NCI-H524 treated with DMSO at 0.1 percent for 48 hours (cell line): ENCODE measurements at places on chromosomes 7 and 10.

DNA sequence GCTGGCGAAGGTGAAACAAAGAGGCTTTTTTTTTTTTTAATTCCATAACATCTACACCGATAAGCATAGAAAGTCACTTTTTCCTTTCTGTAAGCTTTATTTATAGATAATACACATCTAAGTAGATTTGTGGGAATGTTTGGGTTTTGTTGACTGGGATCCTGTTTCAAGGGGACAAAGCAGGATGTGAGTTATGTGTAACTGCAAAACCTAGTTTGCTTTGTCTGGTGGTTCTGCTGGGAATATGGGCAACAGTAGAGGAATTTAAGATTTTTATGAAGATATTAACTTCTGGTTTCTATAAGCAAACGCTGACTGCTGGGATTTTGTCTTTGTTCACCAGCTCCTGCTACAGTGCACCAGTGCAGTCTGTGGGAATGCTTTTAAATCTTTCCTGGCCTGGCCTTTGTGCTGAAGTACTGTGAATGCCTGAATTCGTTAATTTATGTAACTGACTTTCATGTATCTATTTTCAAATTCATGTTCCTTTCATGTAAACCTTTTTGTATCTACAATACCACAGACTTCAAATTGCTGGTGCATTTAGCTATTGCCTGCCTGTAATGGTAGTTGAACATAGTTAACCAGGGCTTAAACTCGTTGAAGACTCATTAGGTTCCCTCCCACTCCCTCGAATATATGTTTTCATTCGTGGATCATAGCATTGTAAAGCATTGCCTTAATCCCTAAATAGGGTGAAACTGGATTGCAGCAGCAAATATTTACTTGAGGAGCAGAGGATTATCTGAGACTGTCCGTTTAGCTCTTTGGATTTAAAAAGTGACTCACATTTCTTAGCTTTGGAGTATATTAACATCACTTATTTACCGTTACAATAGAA, 1.5 kb downstream of the KLHL7 start:
- DNase-seq = no peak

GRCh38 chr10:97718659-97719142, 5.2 kb downstream of the MARVELD1 start:
- no peak for DNase-seq

DNA sequence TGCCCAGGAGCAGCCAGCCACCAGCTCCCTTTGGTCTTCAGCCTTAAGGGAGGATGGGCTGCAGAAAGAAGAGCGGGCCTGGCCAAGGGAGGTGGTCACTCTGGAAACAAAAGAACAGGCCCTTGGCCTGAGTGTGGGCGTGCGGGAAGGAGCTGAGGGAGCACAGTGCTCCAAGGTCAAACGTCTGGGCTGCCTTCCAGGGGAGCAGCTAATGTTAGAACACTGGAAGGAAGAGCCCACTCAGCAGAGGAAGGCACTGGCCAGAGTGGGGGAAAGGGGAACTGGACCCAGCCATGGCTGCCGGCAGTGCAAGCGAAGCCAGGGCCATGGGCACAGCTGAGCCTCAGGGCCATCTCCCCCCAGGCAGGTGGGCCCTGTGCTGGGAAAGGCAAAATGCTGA, 42.7 kb downstream of the FAM53B start:
- no peak for DNase-seq

DNA sequence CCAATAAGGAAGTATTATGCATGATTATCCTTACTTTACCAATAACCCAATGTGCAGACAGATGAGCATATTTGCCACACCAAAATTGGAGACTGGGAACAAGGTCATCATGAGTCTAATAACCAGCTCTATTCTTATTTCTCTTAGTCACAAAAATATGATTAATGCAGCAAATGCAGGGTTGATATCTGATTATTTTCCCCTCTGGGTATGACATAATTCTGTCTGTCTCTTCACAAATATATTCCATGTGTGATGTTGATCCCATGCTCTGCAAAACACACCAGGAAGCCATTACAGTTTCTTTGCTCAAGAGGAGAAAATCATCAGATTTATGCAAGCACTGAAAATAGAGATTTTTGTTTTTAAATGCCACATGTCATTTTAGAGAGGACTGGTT, 196.5 kb upstream of the DGKB start:
- no peak for DNase-seq

GRCh38 chr7:151722533-151722932, 154.4 kb downstream of the PRKAG2 start:
- no peak for DNase-seq

DNA sequence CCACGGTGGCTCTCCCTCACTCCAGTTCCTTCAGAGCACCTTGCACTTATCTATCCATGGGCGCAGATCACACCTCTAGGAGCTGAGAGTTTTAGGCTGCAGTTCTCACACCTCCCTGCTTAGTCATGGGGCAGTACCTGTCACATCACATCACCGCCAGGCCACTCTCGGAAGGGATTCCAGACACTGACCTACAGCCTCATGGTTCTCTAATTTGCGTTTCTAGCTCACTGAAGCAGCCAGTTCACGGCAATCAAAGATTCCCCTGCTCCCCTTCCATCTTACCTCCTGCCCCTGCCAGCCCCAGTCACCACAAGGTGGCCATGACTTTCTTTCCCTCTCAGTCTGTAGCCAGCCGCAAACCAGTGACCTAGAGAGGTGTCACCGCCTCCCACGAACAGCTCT, 34.2 kb downstream of the ADRB1 start:
- DNase-seq = no peak

- DNase-seq = no peak
Observed at GRCh38 chr7:135736586-135737305, 8.8 kb upstream of the SLC13A4 start.

DNA sequence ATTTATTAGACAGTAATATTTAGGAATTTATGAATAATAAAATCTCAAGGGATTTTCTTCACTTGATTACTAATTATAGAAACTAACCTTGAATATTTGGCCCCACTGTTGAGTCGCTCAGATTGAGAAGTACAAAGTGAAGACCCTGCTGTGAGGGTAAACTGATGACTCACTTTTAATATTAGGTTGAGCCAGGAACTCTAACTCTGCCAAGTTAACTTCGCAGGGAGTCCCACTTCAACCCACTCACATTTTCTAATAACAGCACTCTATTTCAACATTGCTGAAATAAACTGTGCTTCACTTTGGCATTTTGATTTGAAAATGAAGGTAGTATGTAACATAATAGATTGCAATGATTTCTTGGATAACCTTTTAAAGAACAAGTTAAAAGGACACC, 200.7 kb downstream of the POLR1F start:
- no peak for DNase-seq

DNA sequence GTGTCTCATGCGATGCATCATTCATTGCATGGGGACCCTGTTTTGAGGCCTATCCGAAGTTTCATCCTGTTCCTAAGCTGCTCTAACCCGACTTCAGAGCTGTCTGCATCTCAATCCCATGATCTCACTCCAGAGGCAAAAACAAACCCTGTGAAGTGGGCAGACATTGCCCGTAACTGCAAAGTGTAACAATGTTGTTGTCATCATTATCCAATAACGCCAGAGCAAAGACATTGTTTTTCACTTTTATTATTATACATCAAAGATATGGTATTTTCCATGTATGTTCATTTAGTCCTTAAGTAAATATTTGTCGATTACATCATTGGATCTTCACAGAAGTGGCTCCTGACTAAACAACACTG, 246.7 kb downstream of the KLF6 start:
- no peak for DNase-seq

DNA sequence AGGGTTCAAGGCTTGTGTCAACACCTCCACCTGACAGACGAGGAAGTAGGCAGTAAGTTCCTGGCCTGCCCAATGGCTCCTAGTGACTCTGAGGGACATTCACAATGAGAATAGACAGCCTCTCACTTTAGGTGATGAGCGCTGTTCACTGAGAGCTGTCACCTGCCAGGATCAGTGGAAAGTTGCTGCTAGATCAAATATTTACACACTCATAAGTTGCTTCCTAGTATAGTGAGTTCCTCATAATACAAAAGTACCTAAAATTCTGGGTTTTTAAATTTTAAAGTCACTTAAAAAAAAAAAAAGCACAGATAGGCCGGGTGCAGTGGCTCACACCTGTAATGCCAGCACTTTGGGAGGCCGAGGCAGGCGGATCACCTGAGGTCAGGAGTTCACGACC, 320.8 kb downstream of the PRPF18 start:
- no peak for DNase-seq

DNA sequence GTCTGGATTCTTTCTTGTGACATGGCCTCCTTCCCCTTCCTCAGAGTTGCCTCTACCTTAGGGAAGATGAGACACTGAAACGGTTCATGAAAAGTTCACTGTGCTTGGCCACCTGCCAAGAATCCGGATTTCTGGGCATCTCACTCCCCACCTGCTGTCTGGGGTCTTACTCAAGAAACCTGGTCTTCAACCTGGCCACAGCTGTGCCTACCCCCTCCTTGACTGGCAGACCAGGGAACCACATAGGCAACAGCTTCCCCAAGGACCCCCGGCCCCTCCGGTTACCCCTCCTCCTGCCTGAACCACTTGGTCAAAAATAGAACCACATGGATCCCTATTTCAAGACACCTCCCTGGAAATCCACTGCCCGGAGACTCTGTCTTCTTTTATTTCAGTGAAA, 58.7 kb upstream of the NANOS1 start:
- peak; percentile 60 for DNase-seq

- no peak for DNase-seq
Observed at GRCh38 chr10:58756130-58756719, 243.6 kb downstream of the BICC1 start.

DNA sequence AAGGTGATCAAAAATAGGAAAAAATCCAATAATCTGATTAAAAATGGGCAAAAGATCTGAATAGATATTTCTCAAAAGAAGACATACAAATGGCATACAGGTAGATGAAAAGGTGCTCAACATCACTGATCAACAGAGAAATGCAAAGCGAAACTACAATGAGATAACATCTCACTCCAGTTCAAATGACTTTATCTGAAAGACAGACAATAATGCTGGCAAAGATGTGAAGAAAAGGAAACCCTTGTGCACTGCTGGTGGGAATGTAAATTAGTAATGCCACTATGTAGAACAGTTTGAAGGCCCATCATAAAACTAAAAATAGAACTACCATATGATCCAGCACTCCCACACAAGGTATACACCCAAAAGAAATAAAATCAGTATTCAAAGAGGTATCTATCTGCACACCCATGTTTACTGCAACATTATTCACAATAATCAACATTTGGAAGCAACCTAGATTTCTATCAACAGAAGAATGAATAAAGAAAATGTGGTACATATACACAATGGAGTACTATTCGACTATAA, 85.0 kb downstream of the LRRN3 start:
- no peak for DNase-seq

DNA sequence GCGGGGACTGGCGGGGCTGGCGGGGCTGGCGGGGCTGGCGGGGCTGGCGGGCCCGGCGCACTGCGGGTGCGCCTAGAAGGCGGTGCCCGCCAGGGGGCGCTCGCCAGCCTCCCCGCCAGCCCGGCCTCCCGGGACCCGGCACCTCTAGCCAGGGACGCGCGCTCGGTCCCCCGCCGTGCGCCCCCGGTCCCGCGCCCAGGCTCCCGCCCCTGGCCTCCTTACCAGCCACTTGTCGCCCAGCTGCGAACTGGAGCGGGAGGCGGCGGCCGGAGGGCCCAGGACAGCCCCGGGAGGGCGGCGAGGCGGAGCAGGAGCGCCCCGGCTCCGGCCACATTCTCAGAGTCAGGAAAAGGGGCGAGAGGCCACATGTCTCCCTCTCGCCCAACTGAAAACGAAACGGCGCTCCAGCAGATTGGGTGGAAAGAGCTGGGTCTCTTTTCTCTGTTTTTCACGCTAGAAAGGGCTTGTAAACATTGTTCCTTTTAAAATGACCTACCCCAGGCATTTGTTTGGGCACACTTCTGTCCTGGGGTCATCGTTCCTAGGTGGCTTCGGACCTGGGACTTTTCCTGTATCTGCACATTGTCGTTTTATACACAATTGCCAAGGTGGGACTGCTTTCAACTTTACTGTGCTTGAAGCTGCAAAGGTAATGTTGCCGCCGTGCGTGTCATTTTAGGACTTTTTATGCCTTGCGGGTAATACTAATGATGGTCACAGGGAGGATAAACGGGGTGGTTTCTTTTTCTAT, 378 bp upstream of the PRKCQ start:
- DNase-seq = no peak

GRCh38 chr10:97574374-97575126, 2.0 kb downstream of the ANKRD2 start:
- DNase-seq = no peak

- no peak for DNase-seq
Observed at GRCh38 chr10:11865561-11865960, 42.4 kb downstream of the PROSER2 start.

GRCh38 chr7:5296611-5297226, 14.0 kb downstream of the SLC29A4 start:
- no peak for DNase-seq

DNA sequence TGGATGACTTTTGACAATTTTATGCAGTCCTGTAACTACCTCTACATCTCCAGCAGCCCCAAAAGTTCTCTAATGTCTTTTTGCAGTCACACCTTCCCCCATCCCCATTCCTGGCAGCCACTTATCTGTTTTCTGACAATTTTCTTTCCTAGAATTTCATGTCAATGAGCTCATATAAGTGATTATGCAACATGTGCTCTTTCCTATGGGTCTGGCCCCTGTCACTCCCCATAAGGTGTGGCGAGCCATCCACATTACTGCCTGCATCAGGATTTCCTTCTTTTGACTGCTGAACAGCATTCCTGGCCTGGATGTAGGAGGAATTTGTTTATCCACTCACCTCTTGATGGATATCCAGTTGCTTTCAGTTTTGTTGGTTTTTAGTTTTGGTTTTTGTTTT, 146.7 kb upstream of the MGMT start:
- DNase-seq = no peak

GRCh38 chr7:104816537-104816936, 197.5 kb upstream of the KMT2E start:
- no peak for DNase-seq

GRCh38 chr10:113232928-113233511, 283.0 kb downstream of the TCF7L2 start:
- no peak for DNase-seq

- no peak for DNase-seq
Observed at GRCh38 chr7:43700059-43700501, 29.2 kb downstream of the COA1 start.

DNA sequence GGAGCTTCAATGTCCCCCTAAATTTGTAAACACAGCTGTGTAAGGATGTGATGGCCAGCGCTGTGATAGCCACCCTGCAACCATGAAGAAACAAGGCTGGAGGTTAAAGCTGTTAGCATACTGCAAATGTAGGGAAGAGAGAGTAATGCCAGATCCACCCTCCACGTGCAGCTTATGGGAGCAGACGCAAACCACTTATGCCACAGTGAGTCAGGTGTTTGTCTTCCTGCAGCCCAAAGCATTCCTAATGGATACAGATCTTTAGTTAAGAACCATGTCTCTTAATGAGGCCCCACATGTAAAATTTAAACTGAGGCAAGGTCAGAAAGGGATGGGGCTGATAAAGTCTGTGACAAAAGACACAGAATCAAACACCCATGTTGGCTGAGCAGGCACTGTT, 13.6 kb upstream of the MYL7 start:
- no peak for DNase-seq

- no peak for DNase-seq
Observed at GRCh38 chr10:106615081-106615480, 549.4 kb downstream of the SORCS1 start.

- DNase-seq = peak; percentile 72
Observed at GRCh38 chr7:20514364-20514763, 101.1 kb upstream of the ABCB5 start.

- no peak for DNase-seq
Observed at GRCh38 chr7:109456116-109456515, 886.4 kb downstream of the DNAJB9 start.
